ENCODE measurements at places on chromosomes 6 and 20. TPM values are rescaled to one million over a fixed set of nuclear protein-coding genes. Genes with fewer than 3 reads are reported as not detected.

- no peaks in the 10 kb centered on the region for H3K36me3 ChIP-seq
- no peak for DNase-seq
- H3K27me3 ChIP-seq, result no peaks in the 10 kb centered on the region
- no peak overlapping the region for H3K4me3 ChIP-seq
- peaks cover 5% of the 10 kb centered on the region for H3K4me1 ChIP-seq
These were observed 100.7 kb downstream of the RIN2 start for GRCh38 chr20:19858466-19859371.

DNA sequence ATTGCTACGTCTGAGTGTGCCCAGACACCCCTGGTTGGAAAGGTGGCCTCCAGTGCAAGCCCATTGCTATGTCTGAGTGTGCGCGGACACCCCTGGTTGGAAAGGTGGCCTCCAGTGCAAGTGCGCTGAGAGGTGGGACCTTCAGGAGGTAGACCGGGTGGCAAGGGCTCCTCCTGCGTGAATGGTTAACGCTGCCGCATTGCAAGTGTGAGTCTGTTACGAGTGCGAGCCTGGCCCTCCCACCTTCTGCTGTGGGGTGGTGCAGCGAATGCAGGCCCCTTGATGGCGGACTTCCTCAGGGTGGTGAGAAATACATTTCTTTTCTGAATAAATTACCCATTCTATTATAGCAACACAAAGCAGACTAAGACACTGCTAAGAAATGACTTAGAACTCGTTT lies 208.8 kb downstream of the DLL1 start:
- H3K27ac ChIP-seq, result no peak overlapping the region
- no peak for DNase-seq
- H3K4me3 ChIP-seq, result no peak overlapping the region
- no peaks in the 10 kb centered on the region for H3K27me3 ChIP-seq

- no peaks in the 10 kb centered on the region for H3K36me3 ChIP-seq
- no peaks in the 10 kb centered on the region for H3K27me3 ChIP-seq
- DNase-seq, result no peak
These were observed 37.2 kb downstream of the CPXM1 start for GRCh38 chr20:2763186-2763585.

DNA sequence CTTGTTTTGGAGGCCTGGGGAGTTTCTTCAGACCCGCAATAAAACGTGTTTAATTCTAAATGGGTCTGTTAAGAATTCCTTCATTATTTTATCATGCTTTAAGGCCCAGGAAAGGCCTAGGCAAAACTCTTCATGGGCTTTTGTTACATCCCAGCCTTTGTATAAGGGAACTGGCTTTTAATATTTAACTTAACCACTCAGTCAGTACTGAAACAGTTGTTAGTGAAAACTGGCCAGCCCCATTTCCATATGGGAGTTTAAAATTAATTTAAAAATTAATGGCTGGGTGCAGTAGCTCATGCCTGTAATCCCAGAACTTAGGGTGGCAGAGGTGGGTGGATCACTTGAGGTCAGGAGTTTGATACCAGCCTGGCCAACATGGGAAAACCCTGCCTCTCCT lies 213.2 kb upstream of the FKBP1C start:
- no peaks in the 10 kb centered on the region for H3K36me3 ChIP-seq
- H3K4me1 ChIP-seq, result no peaks in the 10 kb centered on the region

DNA sequence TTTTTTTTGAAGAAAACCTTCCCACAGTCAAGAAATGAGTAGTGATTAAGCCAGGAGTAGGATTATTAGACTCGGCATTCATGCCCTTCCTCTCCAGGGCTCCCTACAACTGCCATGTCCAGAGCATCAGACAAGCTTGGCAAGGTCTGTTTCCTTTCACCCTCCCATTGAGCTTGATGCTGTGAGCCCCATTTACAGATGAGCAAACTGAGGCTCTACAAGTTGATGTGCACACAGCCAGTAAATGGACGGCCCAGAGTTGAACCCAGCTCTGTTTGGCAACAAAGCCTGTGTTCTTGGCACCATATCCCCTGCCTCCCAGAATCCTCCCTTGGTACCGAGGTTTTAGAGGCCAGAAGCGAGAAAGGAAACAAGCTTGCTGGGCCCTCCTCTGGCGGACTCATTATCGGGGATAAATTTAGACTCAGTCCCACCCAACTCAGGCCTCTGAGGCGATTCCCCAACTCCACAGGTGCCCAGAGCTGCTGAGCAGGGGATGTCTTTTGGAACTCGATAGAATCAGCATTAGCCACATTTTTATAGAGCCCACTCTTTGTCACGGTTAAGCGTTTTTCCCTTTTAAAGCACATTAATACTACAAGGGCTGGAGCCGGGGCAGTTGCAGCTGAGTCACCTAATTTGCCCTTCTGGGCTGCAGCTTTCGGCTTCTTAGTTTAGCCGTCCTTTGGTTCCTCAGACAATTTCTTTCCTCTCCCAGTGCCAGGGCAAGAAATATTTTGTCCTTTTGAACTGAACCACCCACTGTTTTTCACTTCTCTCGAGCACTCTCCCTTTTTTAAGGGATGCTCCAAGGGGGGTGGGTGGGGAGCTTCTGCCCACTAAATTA lies 23.0 kb upstream of the NFATC2 start:
- peaks cover 22% of the 10 kb centered on the region for H3K4me1 ChIP-seq
- H3K4me3 ChIP-seq, result no peak overlapping the region
- no peak for DNase-seq
- no peaks in the 10 kb centered on the region for H3K36me3 ChIP-seq
- no peaks in the 10 kb centered on the region for H3K27me3 ChIP-seq
- no peak overlapping the region for H3K27ac ChIP-seq

SDCBP2 gene
- total RNA-seq, result 1.9 TPM
